ENCODE measurements at places on chromosomes 3 and 15.

DNA sequence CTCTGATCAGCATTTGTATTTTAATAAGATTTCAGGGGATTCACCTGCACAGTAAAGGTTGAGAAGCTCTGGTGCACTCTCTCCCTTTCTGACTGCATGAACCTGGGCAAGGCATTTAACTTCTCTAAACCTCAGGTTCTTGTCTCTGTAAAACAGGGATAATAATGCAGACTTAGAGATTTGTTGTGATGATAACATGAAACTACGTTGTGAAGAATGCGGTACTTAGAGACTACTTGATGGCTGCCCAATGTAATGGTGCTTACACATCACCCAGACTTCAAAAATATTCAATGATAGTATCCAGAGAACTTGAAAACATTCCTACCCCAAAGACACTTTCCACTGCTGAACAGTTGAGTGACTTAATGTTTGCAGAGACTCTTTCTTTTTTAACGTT, 19.8 kb upstream of the TNFSF10 start:
- no peak for DNase-seq

GRCh38 chr15:68774120-68774519, 46.6 kb downstream of the ANP32A start:
- DNase-seq = no peak

GRCh38 chr3:53709860-53710674, 136.2 kb downstream of the CHDH start:
- DNase-seq = peak; percentile 35

- no peak for DNase-seq
Observed at GRCh38 chr3:11199902-11200845, 45.9 kb downstream of the HRH1 start.

DNA sequence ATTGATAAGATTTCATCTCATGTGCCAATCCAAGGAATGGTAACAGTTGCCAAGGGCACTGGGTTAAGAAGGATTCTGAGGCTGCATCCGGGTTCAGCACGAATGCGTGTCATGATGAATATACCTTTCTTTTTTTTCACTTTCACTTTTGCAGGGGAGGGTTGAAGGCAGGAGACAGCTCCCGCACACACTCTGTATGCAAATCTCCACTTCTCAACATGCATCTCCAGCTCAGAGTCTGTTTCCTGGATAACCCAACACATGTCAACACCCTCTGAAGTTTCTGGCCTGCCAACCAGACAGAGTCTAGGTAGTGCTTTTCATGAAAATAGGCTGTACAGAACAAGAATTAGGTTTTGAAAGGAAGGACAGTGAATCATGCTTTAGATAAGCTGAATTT, 21.6 kb downstream of the B4GALT4 start:
- DNase-seq = no peak

DNA sequence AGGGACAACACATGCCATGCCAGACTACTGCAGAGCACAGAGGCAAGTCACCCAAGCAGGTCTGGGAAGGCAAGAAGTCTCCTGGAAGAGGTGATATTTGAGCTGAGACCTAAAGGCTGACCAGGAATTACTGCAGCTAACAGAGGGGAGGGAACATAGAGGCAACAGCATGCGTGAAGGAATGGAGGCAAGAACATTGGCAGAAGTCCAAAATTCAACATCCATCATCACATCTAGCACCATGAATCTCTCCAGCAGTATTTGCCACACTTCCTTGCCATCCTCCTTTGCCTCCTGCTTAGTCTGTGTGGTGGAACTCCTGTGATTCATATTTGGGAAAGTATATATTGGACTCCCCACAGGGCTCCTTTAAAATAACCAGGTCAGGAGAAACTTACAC, 870 bp upstream of the TSEN2 start:
- no peak for DNase-seq

DNA sequence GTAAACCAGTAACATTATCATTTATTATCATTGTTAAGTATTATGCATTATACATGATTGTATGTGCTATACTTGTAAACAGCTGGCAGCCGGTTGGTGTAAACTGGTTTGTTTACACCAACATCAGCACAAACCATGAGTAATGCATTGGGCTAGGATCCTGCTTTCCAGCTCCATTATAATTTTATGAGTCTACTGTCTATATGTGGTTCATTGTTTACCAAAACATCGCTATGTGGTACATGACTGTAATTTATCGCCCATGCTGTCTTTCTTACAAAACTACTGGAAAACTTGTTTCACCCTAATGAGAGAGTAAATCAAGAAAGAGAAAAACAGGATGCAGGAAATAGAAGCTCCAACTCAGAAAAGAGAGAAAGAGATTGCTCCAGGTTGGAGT, 224.8 kb upstream of the CBLB start:
- DNase-seq = no peak

- DNase-seq = no peak
Observed at GRCh38 chr3:4957978-4958377, 21.3 kb upstream of the BHLHE40 start.

DNA sequence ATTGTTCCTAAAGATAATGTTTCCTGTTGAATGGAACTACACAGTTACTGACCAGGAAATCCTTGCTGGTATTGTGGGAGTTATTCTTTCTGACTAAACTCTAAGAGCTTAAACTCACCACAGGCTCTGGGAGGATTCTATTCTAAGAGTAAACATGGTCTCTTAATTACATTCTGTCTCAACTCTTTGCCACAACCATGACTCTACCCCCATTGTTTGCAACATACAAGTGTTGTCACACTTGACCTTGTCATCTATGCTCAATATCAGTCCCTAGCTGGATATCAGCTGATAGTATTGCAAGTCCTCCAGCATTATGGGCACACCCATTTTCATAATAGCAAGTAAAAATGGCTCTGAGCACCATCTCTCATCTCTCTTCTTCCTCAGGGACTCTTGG, 29.6 kb upstream of the SECISBP2L start:
- DNase-seq = no peak

GRCh38 chr3:185715091-185715490, 109.8 kb downstream of the IGF2BP2 start:
- no peak for DNase-seq

DNA sequence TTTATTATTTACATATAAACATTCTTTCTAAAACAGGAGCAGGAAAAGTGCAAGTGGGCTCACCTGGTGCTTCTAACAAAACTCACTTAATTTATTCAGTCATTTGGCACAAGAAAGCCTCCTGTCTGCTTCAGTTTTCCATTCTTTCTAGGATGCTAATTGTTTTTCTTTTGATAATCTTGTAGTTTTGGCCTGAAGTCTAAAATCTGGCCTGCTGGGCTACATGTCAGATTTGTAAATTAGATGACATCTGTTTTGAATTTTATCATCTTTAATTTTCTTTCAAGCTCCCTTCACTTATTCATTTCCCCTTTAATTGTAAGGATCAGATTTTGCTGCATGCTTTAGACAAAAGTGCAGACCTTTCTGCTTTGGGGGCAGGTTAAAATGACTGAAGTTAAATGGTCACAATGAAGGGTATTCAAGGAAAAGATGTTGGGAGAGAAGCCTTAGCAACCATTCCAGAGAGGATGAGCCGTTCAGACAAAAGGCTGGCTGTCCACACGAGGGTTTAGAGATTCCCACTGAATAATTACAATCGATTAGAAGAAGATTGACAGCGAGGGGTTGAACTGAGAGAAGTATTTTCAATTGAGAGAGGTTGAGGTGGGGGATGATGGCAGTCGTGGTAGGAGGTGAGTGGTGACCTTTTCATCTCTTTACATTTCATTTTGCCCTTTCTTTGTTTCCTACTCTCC, 59.9 kb upstream of the PTX3 start:
- no peak for DNase-seq

- no peak for DNase-seq
Observed at GRCh38 chr3:153400641-153401040, 238.6 kb downstream of the RAP2B start.

DNA sequence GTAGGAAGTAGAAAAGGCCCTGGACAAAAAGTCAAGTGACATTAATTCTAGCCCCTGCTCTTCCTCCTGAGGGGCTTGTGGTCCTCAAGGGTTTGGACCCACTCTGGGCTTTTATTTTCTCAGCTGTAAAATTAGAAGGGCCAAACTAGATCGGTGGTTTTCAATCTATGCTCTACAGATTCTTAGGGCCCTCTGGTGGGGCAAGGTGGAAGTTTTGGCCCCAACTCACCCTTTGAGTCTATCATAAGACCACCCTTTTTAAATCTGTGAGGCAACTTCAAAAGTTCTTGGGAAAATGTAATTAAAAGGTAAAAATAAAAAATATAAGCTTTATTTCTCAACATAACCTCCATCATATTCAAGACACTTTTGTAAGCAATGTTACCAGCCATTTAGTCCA, 25.6 kb upstream of the CFAP161 start:
- DNase-seq = no peak

GRCh38 chr15:33722005-33722672, 246.2 kb upstream of the CHRM5 start:
- no peak for DNase-seq

DNA sequence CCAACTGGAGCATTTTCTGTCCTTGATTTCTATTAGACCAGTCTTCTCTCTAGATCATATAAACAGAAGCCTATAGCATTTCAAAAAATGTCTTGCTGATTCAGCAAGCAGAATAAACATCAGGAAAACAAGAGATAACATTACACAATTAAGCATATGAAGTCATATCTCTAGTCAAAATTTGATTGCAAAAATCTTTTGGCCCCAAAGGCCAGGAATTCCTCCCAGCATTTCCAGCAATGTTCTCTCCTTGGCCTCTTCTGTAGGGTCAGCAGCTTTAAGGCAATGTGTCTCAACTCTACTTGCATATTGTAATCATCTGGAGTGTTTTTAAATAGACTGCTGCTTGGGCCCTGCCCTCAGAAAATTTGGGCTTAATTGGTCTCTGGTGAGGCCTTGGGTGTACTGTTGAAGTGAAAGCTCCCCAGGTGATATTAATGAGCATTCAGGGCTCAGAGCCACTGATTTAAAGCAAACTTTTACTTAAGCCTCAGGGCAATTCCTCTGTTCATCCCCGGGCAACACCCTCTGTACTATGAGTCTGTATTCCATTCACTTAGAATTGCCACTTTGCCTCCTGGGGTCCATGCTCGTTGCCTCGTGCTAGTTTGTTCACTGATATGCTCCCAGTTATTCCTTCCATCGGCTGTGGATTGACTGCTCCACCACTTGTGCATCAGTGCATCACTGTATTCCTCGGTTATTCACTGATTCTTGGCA, 1072.6 kb downstream of the ROBO2 start:
- DNase-seq = no peak
